ENCODE measurements at places on chromosomes 16 and 17.
A peak's percentile ranks its signal among the peaks of the same experiment; 100 is the strongest.

DNA sequence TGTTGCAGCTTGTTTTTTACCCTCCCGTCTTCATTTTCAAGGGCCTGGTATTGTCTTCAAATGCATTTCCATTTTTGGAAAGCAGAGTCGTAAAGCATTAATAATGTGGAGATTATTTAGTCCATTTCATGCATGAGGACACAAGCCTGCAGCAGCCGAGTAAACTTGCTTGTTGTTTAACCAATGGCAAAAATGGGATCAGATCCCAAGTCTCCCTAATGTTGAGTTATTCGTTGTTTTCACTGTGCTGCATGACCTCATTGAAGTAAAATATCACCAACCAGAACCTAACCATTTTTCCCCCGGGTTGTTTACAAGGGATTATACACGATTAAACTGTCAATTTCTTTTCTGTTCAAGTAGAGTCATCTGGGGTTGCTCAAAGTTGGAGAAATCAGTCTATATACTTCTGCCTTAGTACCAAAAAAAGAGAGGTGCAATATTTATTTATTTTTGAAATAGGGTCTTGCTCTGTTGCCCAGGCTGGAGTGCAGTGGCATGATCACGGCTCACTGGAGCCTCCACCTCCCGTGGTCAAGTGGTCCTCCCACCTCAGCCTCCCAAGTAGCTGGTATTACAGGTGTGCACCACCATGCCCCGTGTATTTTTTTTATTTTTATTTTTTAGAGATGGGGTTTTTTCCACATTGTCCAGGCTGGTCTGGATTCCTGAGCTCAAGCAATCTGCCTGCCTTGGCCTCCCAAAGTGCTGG is 12.4 kb downstream of the AMZ2 start:
- no peak for DNase-seq

- no peak for DNase-seq
Measured at GRCh38 chr17:45389354-45389753, 43.3 kb downstream of the ARHGAP27 start.

GRCh38 chr16:67053767-67054334 is 24.9 kb downstream of the CBFB start:
- no peak for DNase-seq

DNA sequence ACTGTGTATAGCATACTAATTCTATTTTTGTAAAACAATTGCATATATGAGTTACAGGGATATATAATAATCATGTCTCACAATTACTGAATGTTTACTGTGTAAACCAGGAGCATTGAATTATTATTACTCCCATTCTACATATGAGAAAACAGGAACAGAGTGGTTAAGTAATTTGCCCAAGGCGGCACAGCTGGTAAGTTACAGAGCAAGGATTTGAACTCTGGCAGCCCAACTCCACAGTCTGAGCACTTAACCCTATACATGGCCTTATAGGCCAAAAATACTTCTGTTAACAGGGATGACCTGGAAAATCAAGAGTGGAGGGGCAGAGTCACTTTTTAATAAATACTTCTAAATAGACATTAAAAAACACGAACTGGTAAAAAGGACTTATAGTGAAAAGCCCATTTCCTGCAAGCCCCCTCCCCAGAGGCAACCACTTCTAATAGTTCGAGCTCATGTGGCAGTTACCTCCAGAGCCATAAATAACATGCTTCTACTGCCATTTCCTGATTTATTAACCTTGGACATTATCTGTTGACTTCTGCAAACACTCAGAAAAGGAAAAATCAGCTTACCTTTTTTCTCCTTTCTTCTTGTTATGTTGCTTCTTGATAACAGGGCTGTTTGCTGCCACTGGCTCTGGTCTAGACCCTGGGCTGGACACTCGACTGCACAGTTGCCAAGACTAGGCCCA is 22.1 kb upstream of the ADGRG1 start:
- DNase-seq: no peak

GRCh38 chr16:87190288-87191230 is 126.6 kb downstream of the C16orf95 start:
- no peak for DNase-seq

- DNase-seq: no peak
Measured at GRCh38 chr16:88537859-88538258, 32.3 kb upstream of the ZC3H18 start.

- DNase-seq: no peak
Measured at GRCh38 chr16:72508191-72508590, 336.2 kb upstream of the PMFBP1 start.

DNA sequence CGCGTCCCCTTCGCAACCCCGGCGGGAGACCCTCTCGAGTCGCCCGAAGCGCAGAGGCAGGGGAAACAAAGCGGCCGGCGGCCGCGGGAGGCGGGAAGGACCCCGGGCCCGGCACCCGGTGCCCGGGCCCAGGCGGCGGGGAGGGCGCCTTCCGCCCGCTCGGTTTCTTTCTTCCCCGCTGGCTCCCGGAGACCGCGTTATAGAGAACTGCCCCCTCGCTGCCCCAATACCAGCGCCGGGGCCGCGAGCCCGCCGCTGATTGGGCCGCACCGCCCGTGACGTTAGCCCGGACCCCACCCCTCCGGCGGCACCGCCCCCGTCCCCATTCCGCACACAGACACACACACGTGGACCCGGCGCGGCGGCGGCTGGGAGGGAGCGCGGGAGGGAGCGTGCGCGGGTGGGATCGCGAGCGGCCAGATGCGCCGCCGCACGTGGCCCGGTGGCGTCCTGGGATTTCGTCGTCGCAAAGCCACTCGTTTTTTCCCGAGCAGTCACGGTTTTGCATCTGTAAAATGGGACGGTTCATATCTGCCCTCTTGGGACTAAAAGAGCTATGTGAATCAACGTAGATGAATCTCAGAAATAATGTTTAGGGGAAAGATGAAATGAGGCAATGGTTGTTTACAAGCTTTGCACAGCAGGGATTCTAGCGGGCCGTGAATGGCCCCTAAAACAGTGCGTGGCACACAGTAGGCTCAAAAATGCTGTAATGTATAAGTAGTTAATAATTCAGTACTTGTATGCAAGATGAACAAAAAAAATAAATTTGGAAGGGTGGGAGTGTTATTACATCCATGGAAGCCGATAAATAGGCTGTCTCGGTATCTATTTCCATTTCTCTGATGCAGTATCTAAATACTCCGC is at the start of gene EPOP:
EPOP (minus strand) TSS at position 209 of the 867 bp plus-strand sequence. CDS start 462 bp downstream, outside the sequence.
- peak; percentile 44 for DNase-seq

DNA sequence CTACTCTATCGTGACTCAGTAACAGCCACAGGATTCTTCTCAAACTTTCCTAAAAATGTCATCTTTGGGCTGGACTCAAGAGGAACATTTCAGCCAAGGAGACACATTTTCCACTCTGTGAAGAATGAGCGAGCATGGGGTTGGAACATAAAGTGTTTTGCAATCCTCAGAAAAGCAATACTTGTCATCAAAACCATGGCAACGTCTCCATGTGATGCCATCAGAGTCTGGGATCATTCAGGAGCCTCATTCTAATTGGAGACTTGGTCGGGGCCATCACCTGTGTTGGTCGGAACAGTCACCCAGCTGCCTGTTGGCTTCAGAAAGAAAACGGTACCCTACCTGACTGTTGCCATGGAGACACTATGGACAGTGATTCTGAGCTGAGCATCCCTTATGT is 25.5 kb downstream of the MYOCD start:
- DNase-seq: no peak

GRCh38 chr16:77868052-77868451 is 79.7 kb downstream of the VAT1L start:
- no peak for DNase-seq

DNA sequence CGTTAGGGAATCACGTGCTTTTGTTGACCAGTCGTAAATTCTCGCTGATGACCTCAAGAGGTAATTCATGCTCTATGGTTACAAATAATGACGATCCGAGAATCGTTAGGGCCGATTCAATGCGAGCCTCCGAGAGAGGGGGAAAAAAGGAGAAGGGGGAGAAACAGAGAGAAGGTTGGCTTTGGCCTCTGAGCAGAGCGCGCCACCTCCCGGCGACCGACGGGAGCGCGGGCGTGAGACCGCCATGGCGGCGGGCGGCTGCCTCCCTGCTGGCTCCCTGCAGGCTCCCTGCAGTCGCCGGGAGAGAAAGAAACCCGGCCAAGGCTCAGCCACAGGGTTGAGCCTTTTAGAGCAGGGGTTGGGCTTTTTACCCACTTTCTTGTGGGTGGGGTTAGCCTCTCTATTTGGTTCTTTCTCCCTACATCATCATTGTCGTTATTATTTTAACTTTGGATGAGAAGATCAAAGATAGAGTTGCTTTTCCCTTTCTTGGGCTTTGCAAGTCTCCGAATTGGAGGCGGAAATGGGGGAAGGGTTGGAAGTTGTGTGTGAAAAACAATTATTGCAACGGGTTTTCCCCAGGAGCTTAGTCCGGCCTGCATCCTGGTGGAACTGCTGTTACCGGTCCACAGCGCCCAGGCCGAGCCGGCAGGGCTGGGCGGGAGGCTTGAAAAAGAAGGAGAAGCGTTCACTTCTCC is 410 bp upstream of the HOXB5 start:
- DNase-seq: peak; percentile 31

GRCh38 chr16:77943801-77944200 is 78.5 kb upstream of the CLEC3A start:
- DNase-seq: no peak

- DNase-seq: no peak
Measured at GRCh38 chr17:48429638-48430586, at the start of gene SKAP1. Gene SKAP1, minus strand, starts transcription at chr17:48430214.

GRCh38 chr17:1588821-1589585 is 26.4 kb upstream of the PITPNA start:
- DNase-seq: no peak

GRCh38 chr17:56994009-56994792 is 16.3 kb downstream of the SCPEP1 start:
- no peak for DNase-seq

DNA sequence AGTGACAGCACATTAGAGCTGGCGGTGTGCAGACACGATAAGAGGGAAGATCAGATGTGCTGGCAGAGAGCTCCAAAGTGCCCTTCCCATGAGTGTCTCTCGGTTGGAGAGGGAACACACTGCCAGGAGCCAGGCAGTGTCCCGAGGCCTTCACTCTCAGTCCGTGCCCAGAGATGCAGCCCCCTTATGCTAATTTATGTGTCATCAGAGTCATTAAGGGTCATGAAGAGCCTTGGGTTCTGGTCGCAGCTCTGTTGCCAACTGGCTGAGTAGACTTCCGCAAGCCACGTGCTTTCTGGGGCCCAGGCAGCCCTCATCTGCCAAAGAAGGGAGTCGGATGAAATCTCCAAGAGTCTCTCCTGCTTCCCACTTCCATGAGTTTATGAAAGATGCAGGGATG is 232.5 kb downstream of the MSI2 start:
- DNase-seq: no peak

DNA sequence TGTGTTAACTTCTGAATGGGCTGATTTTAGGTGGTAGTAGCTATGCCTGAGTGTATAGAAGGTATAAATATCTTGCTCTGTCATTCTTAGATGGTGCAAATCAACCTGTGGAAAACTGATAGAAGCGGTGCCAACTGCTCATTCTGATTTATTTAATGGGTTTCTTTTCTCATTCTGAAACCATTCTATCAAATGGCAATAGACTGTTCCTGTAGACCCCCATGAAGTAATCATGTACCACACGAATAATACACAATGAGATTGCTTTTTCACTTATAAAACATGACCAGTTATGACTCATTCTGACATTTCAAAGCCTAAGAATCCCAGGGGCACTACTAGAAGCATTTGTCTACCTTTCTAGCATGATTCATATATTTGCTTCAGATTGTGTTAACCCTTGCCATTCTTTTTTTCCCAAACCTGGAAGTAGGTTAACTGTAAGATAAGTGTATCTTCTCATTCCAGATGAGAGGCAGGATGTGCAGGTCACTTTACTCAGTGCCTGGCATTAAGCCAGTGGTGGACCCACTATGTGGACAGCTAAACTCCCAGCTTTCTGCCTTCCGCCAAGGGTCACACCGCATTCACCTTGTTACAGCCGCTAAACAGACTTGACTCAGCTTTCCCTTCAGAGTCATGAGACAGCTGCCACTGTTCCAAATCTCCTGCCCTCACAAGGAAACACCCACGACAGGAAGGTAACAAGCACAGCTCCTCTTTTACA is 16.4 kb upstream of the SLC16A11 start:
- peak; percentile 97 for DNase-seq

DNA sequence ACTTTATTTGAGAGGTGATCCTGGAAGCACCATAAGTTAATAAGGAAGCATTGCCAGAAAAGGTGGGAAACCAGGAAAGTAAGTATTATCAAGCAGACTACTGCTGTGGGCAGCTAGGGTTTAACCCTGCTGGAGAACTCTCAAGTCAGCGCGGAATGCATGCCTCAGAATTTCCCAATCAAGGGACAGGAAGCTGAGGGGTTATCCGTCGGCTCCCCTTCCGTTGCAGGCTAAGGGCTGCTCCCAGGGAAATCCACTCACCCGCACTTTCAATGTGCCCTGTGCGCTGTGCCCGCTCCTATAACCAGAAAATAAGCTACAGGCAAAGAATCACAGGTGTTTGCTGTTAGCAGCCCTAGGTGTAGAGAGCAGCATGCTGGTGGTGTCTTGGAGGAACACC is 138.5 kb upstream of the CACNG3 start:
- DNase-seq: no peak

- no peak for DNase-seq
Measured at GRCh38 chr16:12876778-12877177, 24.6 kb upstream of the SHISA9 start.
